ENCODE measurements at places on chromosomes 7 and 10.

DNA sequence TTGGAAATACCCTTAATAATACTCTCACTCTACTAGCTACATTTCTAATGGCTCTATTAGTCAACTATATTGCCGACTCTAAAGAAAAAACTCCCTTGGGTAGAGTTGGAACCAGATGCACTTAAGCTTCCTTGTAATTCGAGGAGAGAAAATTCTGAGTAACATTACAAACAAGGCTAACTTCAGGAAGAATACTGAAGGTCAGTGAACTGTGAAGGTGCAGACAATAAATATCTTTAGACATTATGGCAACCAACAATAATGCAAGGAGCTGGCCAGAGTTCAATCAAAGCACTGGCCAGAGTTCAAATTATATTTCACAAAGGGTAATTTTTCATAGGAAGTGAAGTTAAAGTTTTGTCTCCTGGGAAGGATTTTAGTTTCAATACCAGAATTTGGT lies 40.7 kb upstream of the MRLN start:
- DNase-seq, result no peak

DNA sequence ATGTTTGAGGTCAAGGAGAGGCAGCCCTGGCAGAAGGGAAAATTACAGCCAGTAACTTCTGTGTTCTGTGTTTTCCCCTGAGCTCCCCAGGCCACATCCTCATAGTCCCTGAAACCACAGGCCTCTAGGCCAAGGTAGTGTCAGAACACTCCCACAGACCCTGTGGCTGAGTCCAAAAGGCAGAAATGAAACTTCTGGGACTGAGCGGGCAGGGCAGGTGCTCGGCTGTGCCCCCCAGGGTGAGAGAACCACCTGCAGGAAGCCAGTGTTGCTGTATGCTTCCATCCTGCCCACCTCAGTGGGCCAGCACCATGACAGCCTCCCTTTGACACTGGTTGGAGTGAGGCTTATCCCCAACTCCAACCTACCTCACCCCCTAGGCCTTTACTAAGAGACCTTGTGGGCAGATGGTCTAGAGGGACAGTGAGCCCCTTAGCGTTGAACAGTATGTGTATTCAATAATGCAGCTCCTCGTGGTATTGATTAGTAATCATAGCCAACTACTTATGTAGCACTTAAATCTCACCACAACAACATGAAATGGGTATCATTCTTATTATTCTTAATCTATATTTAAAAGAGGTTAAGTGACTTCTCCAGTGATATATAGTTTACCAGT lies 30.3 kb downstream of the PIK3CG start:
- DNase-seq, result peak; percentile 30

GRCh38 chr7:135981958-135982646 lies 4.9 kb upstream of the MTPN start:
- DNase-seq, result no peak

DNA sequence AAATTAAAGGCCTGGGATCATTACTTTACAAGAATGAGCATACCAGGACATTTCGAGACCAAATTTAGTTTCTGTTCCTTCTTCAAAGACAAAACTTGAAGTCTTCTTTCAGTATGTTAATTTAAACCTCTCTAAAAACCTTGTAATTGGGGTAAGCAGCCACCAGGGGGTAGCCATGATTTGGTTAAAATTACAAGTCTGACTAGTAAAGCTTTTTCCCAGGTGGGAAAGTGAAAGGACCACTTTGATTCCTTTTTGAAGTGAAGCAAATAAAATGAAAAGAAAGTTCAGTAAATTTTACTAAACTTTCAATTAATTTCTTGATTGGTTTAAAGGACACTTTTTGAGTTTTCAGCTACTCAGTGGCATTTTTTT lies 294.3 kb downstream of the BBS9 start:
- DNase-seq, result no peak

GRCh38 chr10:71351628-71352319 lies 32.7 kb downstream of the SLC29A3 start:
- DNase-seq, result no peak
